Activated naive CD8-positive, alpha-beta T cell treated with anti-CD3 and anti-CD28 coated beads for 36 hours (primary cell): ENCODE measurements at places on chromosomes 2 and 18. TPM values are rescaled to one million over a fixed set of nuclear protein-coding genes. Genes with fewer than 3 reads are reported as not detected.

DNA sequence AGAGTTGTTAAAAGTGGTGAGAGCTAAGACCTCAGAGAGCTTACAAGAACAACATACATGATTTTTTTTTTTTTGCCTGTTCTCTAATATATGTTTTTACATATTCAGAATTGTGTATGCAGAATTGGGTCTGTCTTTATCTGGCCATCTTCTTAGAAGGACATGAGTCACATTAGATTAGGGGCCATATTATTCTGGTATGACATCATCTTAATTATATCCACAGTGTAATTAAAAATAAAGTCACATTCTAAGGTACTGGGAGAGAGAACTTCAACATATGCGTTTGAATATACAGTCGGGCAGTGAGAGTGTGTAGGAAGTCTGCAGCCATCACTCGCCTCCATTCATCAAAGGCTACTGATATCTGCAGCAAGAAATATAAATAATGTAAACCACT, 88.3 kb downstream of the DSC3 start:
- H3K27me3 ChIP-seq: peaks cover 4% of the 10 kb centered on the region
- no peak overlapping the region for H3K27ac ChIP-seq
- H3K4me3 ChIP-seq: no peak overlapping the region
- DNase-seq: no peak
- no peaks in the 10 kb centered on the region for H3K4me1 ChIP-seq

GRCh38 chr2:95041060-95041823, 15.7 kb downstream of the MAL start:
- no peak overlapping the region for H3K4me3 ChIP-seq
- H3K36me3 ChIP-seq: peaks cover 20% of the 10 kb centered on the region
- peak overlapping the region; percentile 10 for H3K27ac ChIP-seq
- no peaks in the 10 kb centered on the region for H3K27me3 ChIP-seq

DTNA gene
- 0.66 TPM for total RNA-seq

ALPP gene
- total RNA-seq: not detected
